ENCODE measurements at places on chromosomes 1 and 21.

DNA sequence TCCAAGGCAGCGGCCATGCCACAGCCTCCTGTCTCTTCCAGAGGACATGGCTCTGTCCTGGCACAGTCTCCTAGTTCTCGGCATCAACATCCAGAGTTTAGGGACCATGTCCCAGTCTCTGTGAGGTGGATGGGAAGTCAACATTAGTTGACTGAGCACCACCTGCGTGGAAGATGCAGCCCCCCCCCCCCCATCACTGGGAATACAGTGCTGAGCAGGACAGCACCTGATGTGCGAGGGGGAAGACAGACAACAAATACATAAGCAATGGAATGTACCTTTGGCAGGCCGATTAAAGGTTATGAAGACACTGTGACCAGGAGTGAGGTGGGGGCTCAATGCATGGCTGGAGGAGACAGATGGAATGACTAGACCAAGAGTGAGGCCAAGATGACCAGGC lies 26.6 kb downstream of the KNCN start:
- no peak for DNase-seq

DNA sequence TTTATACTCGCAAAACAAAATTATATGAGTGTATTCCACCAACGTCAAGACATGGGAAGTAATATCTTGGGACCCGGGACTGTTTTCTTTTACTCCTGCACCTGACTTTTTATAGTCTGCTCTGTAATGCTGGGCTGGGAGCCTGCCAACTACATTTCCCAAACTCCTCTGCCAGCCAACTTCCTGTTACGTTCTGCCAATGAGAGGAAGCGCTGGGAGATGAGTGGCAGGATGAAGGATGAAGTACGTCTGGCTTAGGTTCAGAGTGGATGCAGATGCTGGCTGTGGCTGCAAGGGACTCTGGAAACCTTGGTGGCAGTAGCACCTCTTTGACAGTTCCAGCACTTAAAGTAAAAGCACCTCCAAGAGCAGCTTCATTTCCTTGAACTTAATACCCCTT lies 59.6 kb downstream of the USP24 start:
- no peak for DNase-seq

GRCh38 chr21:25967901-25968438 lies 202.6 kb downstream of the APP start:
- DNase-seq: no peak

- no peak for DNase-seq
Measured at GRCh38 chr1:111734426-111734825, 4.8 kb downstream of the INKA2 start.

GRCh38 chr1:161266202-161266601 lies 7.7 kb downstream of the PCP4L1 start:
- DNase-seq: no peak

All from stimulated activated CD4-positive, alpha-beta T cell treated with anti-CD3 and anti-CD28 coated beads, Interleukin-15, amount 100 ng/mL, for 48 hours (primary cell).